ENCODE measurements at places on chromosomes 6 and 20.

GRCh38 chr6:8530785-8531435 lies 95.6 kb upstream of the SLC35B3 start:
- DNase-seq, result no peak

- DNase-seq, result no peak
Observed at GRCh38 chr6:41161380-41161779, 1.5 kb downstream of the TREM2 start.

DNA sequence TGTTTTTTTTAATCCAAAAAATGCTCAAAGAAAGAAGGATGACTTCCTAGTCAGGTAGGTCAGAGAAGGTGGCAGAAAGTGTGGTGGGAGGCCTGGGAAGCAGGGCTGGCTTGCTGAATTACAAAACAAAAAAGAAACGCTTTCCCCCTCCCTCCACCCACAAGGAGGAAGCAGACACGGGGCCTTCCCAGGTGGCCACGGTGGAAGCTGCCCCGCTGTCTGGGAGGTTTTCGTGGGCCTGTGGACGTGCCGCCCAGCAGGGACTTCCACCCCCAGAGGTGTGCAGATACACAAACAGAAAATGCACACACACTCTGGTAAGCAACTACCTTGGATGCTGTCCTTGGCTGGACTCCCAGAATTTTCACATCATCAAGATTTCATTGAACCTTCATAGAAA lies 198.2 kb upstream of the CDH4 start:
- no peak for DNase-seq

GRCh38 chr6:11770546-11771466 lies 7.8 kb downstream of the ADTRP start:
- no peak for DNase-seq

- DNase-seq, result no peak
Observed at GRCh38 chr6:25147223-25147622, 132.0 kb upstream of the CARMIL1 start.

- no peak for DNase-seq
Observed at GRCh38 chr6:167795321-167795811, 31.3 kb upstream of the AFDN start.

GRCh38 chr6:117200067-117200466 lies 65.3 kb upstream of the VGLL2 start:
- DNase-seq, result no peak

DNA sequence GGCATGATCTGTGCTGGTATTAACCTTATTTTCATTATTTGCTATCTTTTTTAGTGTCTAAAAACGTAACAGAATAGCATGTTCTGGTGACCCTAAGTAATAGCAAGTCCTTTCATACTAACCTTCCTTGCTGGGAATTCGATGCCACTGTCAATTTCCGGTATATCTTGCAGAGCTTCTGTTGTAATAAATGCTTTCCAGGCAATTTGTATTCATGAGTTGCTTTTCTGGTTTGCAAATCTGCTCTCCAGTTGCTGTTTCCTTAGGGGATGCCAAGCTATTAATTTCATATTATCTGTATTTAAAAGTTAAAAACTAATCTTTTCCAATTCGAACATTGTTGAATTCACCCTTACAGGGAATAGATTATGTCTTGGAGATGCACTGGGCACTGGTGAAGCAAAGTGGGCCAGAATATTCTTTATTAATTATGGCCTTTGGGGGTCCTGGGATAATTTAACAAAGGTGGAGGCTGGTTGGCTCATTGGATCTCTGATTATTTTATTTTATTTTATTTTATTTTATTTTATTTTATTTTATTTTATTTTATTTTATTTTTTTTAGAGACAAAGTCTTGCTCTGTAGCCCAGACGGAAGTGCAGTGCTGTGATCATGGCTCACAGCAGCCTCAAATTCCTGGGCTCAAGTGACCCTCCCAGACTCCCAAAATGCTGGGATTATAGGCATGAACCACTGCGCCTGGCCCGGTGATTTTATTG lies 123.6 kb upstream of the GLP1R start:
- DNase-seq, result no peak

DNA sequence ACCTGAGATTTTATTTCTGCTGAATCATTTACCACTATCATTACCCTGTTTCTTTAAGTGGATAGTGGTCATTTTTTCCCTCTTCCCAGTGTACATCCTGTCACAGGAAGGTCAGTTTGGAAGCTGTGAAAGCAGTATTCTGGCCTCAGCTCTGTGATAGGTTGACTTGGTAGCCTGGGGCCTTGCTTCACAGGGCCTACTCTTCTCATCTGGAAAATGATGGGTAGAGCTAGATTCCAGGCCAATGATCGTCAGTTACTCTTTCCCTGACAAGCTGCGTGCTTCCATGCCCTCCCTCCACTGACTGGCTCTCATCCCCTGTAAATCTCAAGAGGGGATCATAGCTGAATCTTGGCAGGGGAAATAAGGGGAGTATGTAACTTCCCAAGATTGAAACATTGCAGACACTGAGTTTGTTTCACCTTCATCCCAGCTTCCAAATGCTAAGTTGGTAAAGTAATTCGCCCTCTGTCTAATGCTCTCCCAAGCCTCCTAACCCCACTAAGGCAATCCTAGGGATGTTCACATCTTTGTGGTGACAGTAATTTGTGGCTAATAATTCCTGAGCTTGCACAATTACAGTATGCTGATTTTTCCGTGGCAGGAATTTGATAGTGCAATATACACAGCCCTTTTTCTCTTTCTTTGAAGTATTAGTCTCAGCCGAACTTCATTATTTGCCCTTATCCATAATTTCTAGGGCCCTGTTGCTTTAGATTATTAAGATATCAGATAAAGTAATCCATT lies 51.2 kb downstream of the VAPB start:
- DNase-seq, result no peak

- no peak for DNase-seq
Observed at GRCh38 chr20:18091623-18092022, 33.9 kb upstream of the OVOL2 start.

DNA sequence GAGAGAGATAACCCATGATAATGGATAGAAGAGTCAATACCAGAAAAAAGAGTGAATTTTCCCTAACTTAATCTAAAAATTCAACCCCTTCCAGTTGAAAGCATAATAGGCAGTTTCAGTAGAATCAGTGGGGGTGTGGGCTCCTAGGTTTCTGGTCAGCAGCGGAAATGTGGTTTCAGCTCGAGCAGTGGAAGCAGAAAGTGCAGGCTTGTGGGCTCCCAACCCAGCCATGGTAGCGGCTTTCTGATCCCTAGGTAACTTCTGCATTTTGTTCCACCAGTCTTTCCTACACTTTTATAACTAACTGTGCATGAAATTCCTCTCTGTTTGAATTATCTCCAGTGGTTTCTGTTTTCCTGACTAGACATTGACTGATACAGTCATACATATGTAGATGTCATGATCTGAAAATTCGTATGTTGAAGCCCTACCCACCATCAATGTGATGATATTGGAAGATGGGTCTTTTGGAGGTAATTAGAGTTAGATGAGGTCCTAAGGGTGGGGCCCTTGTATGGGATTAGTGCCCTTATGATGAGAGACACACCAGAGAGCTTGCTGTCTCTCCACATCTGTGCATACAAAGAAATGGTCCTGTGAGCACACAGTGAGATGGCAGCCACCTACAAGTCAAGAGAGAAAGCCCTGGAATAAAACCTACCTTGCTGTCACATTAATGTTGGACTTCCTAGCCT lies 6.5 kb upstream of the DDO start:
- no peak for DNase-seq

DNA sequence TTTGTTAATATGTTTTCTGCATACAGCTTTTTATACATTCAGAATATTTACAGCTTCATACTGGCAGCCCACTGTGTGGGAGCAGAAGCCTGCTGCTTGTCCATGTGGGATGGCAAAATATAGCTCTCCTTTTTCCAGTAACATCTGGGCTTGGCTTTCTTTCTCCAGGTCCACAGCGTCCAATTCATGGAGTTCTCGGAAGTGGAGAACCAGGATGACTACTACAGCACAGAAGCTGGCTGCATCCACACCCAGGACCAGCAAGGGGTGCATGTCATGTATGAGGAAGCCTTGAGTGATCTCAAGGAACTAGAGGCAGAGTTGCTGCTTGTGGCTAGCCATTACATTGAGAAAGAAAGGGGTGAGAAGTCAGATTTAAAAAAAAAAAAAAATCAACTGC lies 143.1 kb downstream of the CD164 start:
- DNase-seq, result no peak

DNA sequence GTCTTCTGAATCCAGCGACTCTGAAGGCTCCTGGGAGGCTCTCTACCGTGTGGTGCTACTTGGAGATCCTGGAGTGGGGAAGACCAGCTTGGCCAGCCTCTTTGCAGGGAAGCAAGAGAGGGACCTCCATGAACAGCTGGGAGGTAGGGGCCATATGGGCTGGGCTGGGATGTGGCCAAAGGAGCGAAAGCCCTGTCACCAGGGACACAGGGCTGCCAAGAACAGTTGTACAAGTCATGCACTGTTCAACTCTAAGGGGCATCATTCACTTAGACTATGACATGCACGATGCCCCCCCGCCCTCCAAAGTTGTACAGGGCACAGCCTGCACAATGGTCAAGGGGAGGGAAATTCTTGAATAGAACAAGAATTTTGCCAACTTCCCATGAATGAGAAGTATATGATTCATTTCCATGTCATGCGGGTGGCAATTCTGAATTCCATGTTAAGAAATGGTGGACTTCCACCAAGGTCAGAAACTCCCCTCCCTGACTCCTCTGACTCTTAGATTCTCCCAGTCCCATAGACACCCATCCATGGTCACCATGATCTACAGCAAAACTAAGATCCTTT lies 1.6 kb downstream of the REM1 start:
- DNase-seq, result no peak

- DNase-seq, result no peak
Observed at GRCh38 chr6:41373627-41373918, 38.2 kb downstream of the NCR2 start.

GRCh38 chr20:4548552-4548951 lies 173.2 kb upstream of the PRND start:
- DNase-seq, result no peak

DNA sequence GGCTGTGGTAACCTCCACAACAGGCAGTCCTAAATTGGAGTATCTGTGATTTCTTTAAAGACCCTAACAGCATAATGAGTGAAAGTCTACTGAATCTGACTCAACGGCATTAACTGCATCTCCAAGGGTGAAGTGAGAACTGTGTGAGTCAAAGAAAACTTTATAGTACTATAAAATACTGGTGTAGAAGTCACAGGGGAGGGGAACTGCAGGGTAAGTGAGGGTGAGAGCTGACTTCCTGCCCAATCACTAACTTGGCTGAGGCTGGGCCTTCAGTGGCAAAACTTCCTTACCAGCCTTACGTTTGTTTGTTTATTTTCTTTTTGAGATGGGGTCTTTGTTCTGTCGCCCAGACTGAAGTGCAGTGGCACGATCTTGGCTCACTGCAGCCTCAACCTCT lies 109.8 kb downstream of the PTPRK start:
- DNase-seq, result no peak

- DNase-seq, result no peak
Observed at GRCh38 chr6:51753635-51754034, 333.8 kb downstream of the PKHD1 start.

DNA sequence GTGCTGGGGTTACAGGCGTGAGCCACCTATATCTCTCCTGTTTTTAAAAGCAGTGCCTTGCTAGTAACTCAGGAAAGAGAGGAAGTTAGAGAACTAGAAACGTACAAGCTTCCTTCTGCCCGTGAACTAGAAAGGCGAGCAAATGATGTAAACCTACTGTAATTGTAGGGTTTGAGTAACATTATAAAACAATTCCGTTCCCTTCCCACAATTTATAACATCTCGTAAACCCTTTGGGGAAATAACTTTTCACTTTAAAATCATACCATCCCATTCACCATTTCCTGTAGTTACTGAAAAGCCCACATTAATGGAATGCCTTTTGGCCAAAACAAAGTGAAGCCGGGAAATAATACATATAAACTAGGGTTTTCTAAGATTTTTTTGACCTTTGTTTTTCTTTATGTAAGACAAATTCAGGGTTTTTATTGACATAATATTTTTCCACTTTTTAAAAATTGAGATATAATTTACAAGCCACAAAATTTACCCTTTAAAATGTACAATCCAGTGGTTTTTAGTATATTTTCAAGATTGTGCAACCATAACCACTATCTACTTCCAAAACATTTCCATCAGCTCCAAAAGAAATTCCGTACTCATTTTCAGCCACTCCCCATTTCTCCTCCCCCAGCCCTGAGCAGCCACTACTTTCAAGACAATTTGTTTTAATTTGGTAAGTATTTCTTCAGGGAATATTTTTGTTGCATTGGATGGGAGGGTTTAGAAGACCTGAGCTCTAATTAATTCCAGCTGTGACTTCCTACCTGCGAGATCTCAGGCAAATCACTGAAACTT lies 175.1 kb upstream of the PDE10A start:
- DNase-seq, result no peak

GRCh38 chr6:116536216-116536621 lies 9.3 kb downstream of the TRAPPC3L start:
- no peak for DNase-seq

DNA sequence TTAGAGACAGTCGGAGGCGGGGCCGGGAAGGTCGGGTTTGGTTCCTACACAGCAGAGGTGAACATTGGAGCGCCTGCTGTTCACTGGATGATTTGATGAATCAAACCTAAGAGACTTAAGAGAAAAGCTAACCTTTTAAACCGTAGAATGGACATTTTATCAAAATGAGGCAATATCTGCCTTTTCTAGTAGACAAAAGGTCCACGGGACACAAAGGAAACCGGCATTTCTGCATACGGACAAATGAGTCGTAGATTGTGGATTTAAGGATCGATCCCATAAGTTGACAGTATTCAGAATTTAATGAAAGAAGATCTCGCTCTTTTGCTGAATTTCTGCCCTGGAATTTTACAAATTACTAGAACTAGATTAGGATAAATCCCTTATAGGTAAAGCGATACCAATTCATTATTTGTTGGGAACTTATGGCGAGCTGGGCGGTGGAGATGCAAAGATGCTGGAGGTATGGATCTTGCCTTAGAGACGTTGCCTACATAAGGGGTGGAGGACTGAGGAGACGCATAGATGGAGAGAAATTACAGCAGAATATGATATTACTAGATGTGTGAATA lies 400 bp downstream of the PAK1IP1 start:
- DNase-seq, result no peak

DNA sequence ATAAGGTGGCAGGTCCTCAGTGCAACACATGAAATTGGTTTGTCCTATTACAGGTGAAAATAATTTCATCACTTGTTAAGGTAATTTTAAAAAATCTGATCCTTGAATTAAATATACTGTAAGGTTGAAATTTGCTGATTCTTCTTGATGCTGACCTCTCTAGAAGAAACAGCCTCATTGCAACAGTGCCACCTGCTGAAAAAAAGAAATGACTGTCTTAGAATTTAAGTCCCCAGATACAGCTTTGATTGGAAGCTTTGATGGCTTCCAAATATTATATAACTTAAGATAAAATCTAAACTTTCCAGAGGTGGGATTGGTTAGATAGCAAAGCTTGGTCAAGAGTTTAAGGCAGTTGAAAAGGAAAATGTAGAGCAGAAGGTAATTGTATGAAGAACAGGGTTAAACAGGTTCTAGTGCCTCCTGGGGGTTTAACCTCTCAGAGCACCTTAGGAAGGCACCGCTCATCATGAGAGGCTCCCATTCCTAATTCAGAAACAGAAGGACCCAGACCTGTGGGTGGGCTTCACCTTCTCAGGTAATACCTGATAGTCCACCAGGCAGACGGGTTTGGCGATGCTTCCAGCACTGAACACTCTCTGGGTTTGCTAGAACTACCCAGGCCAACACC lies 401.0 kb downstream of the PAX1 start:
- DNase-seq, result no peak

All from stimulated activated CD4-positive, alpha-beta T cell treated with anti-CD3 and anti-CD28 coated beads, Interleukin-12 subunit alpha, Interleukin-12 subunit beta, amount 100 ng/mL, for 24 hours (primary cell).